ENCODE measurements at places on chromosomes 6 and 20.
A peak's percentile ranks its signal among the peaks of the same experiment; 100 is the strongest.

DNA sequence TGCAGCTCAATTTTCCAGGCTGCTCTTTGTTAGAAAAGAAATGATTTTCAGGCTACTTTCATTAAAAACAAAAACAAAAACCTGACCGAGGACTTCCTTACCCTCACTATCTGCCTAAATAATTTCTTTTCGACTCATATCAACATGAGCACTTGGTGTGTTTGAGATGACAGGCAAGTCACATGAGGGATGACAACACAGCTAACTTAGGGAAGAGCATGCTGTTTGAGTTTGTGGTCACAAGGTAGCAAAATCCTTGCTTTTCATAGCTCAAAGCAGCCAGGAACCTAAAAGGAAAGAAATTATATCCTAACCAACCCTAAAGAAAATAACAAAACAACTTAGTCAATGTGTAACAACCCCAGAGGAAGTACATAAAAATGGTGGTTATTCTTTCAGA lies 459.5 kb downstream of the KIF16B start:
- no peak for DNase-seq

GRCh38 chr6:73452107-73452461 lies at the start of gene CGAS:
Gene CGAS (minus strand): TSS chr6:73452297. CDS start chr6:73452181, 116 bp downstream.
- DNase-seq = peak; percentile 69

DNA sequence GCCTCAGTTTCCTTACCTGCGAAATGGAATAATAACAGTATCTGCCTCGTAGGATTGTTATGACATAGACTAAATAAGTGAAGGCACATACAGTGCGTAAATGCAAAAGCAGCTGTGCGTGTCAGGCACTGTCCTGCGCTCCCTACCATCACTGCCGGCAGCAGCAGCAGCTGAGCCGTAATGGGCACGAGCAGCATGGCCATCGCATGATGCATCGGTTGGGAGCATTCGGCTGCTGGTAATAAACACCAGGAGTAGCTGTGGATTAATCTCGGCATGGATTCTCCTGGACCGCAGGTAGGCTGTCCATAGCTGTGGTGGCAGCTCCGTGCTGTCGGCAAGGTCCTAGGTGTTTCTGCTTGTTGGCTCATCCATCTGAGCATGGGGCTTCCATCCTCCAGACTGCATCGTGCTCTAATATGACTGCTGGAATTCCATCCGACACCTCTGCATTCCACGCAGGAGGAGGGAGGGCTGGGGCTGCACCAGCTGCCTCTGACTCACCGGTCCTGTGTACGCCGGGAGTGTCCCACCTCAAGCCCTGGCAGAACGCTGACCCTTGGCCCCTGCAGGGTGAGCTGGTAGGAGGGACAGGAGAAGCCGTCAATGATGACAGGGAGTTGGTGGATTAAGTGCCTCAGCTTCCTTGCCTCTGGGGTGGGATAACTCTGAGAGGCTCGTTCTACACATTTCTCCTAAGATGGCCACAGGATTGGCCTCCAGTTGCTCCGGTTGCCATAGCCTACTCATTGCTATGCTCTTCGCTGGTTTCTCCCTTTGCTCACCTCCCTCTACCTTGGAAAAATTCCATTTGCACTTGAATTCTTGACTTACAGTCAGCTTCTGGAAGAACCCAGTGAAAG lies 100.9 kb upstream of the PMEPA1 start:
- no peak for DNase-seq

- no peak for DNase-seq
Observed at GRCh38 chr6:44558832-44559251, 171.3 kb downstream of the CDC5L start.

DNA sequence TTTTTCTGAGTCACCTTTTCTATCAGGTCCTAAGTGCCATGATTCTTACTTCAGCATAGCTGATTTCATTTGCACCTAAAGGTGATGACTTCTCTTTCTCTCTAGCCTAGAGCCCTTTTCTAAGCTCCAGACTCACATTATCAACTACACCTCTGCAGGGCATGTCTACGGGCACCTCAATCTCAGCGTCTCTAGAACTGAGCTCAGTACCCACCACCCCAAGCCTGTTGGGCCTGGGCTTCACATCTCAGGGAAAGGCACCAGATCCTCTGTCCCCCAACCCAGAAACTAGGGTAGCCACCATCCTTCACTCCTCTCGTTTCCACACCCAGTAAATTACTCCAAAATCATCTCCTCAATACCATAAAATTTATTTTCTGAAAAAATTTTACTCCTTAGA lies 10.6 kb upstream of the PLCG1 start:
- no peak for DNase-seq

DNA sequence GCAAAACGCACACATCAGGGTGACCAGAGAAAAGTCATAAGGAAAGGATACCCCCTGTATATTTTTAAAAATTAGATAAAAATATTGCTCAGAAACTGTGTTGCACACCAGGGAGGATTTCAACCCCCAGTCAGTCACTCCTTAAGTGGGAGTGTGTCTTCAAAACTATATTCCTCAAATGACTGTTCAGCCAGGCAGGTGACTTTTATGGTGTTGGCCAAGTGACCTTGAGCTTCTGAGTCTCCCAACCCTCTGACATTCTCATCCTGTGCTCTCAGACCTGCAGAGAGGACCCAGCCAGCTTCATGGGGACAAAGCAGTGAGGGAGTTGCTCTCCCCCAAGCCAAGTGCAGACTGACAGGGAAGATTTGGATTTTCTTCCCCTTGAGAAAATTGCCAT lies 311.9 kb upstream of the JARID2 start:
- no peak for DNase-seq

DNA sequence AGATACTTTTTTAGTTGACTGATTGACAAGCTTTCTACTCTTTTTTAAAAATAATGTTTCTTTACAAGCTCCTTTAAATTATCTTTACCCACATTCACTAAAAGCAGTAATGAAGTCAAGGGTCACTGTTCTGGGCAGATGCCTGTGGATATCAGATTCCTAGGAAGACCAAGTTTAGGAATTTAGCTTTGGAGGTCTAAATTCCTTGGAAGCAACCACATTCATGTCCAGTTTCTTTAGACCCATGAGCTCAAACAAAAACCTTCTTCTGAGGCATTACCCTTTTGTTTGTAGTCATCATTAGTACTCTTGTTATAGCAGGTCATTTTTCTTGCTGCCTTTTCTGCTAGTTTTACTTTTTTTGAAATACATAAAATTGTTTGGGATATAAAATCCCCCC lies 462.9 kb upstream of the JAG1 start:
- no peak for DNase-seq

- DNase-seq = no peak
Observed at GRCh38 chr6:51265426-51265825, 446.8 kb downstream of the TFAP2B start.

DNA sequence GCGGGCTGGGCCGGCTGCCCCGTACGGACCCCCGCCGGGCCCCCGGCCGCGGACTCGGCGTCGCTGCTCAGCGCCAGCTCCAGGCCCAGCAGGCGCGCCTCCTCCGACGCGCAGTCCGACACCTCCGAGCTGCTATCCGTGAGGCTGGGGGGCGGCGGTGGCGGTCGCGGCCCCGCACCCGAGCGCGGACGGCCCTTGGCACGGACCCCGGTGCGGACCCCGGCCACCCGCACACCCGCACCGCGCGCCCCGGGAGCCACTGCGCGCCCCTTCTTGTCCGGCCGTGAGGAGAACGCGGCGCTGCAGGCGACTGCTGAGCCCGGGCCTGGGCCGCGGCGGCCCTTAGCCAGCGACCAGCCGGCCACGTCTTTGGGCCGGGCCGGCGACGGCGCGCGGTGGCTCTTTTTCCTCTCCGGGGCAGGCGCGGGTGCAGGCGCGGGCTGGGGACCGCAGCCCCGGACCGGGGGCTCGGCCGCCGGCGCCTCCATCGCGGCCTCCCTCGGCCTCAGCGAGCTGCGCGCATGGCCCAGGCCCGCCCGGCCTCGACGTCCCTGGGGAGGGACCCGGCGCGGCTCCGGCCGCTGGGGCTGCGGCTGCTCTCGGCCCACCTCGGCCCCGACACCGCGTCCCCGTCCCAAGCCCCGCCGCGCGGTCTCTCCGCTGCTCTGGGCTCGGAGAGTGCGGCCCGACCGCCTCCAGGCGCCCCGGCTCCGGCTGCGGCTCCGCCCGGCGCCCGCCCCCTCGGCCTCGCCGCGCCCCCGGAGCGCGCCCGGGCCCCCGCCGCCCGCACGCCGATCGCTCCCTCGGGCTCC lies 12.9 kb upstream of the TLDC2 start:
- no peak for DNase-seq

- DNase-seq = no peak
Observed at GRCh38 chr20:3296261-3297078, 57.5 kb upstream of the SLC4A11 start.

- DNase-seq = no peak
Observed at GRCh38 chr6:38307740-38308139, 332.0 kb downstream of the BTBD9 start.

DNA sequence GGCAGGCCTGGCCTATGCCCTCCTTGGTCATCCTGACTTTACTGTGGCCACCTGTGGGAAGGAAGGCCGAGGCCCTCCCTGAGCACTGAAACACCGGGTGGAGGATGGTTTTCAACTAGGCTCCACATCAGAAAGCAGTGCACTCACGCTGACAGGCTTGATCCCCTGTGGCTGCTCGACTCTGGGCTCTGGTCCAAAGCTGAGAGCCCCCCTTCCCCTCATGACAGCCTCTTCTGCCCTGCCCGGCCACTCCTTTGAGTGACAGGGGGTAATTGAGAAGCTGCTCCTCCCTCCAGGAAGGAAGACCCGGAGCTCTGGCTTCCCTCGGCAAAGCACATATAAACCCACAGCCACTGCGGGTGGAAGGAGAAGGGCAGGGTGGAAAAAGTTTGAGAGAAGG lies 43.6 kb downstream of the MUC22 start:
- DNase-seq = no peak

Measured in activated B cell treated with CpG ODN at 0.5 μM for 24 hours (primary cell).